ENCODE measurements at places on chromosomes 13 and 19. TPM values are rescaled to one million over a fixed set of nuclear protein-coding genes. Genes with fewer than 3 reads are reported as not detected.

SIGLEC12 gene
- not detected for total RNA-seq

DNA sequence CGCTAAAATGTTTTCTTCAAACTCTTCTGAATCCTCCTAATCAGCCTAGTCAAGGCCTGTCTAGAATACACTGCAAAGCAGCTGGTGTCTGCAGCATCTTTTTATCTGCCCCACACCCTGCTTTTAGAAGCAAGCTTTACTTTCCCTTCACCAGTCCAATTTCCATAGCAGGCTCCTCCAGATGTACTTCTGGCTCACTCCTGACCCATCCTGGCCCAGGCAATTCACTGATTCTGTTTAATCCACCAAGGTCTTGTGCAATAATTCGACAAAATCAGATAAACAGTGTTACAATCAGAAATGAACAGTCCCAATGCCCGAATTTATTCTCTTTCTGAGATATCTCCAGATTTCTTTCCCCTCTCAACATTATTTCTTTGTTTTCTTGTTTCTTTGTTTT, 415.2 kb upstream of the SGCG start:
- H3K27me3 ChIP-seq, result no peaks in the 10 kb centered on the region
- H3K27ac ChIP-seq, result no peak overlapping the region
- H3K36me3 ChIP-seq, result no peaks in the 10 kb centered on the region
- DNase-seq, result no peak
- H3K4me3 ChIP-seq, result no peak overlapping the region

GRCh38 chr13:48126944-48127830, 32.3 kb upstream of the MED4 start:
- DNase-seq, result peak; percentile 72
- H3K4me3 ChIP-seq, result no peak overlapping the region
- no peaks in the 10 kb centered on the region for H3K27me3 ChIP-seq
- H3K36me3 ChIP-seq, result no peaks in the 10 kb centered on the region
- H3K27ac ChIP-seq, result peak overlapping the region; percentile 73

PINLYP gene
- not detected for total RNA-seq

LILRA6 gene
- 1.1 TPM for total RNA-seq

GRCh38 chr19:35977446-35978222, 17.4 kb upstream of the SDHAF1 start:
- no peak overlapping the region for H3K4me3 ChIP-seq
- H3K4me1 ChIP-seq, result no peaks in the 10 kb centered on the region
- DNase-seq, result no peak
- no peak overlapping the region for H3K27ac ChIP-seq
- no peaks in the 10 kb centered on the region for H3K36me3 ChIP-seq

DNA sequence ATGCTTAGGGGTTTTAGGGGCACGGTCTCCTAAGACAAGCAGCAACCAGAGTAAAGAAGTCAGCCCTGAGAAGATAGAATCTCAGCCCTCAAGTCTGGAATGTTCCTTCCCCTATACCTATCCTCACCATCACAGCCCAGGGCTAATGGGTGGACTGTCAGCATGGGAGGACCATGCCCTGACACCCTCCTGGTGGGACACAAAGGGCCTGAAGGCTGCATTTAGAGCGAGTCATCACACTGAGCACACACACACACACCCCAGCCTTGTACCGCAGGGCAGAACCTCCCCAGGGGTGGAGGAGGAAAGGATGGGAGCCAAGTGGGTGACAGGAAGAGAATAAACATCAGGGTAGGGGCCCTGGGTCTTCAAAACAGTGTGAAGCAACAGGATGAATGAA, 174.8 kb upstream of the SERP2 start:
- no peaks in the 10 kb centered on the region for H3K36me3 ChIP-seq
- no peak overlapping the region for H3K4me3 ChIP-seq

CCDC70 gene
- not detected for total RNA-seq

RASGRP4 gene
- total RNA-seq, result 0.61 TPM

RFX2 gene
- total RNA-seq, result 10.5 TPM

VSTM2B gene
- not detected for total RNA-seq

DNA sequence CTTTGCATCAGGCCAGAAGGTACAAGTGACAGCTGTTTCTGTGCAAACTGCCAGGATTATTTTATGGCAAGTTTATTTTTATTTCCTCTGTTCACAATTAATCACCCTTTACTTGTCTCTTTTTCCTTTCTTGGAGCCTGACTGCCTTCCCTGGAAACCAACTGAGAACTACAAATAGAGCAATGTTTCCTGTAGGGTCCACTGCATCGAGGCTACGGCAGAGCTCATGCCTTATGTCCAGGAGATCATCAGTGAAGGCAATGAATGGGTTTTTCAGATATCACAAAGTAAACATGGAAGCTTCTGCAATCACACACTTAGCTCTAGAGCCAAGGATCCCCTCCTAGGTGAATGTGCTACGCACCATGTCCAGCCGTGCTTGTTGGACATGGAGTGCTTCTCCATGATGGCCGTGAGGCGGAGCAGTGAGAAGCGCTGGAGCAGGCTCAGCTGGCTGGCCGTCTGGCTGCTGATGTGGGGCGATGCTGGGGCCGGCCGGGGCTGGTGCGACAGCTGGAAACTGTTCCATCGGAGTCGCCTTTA, 110.9 kb downstream of the KL start:
- DNase-seq, result peak; percentile 67
- peak overlapping the region; percentile 82 for H3K27ac ChIP-seq
- H3K4me3 ChIP-seq, result peak overlapping the region; percentile 32
- no peaks in the 10 kb centered on the region for H3K36me3 ChIP-seq
- peaks cover 61% of the 10 kb centered on the region for H3K4me1 ChIP-seq

GRCh38 chr13:27905650-27906049, 14.2 kb upstream of the PDX1 start:
- no peak overlapping the region for H3K4me3 ChIP-seq
- no peaks in the 10 kb centered on the region for H3K36me3 ChIP-seq
- no peaks in the 10 kb centered on the region for H3K4me1 ChIP-seq
- DNase-seq, result no peak

GRCh38 chr19:47351548-47351947, 2.4 kb downstream of the DHX34 start:
- H3K4me1 ChIP-seq, result peaks cover 18% of the 10 kb centered on the region
- H3K36me3 ChIP-seq, result peaks cover 41% of the 10 kb centered on the region
- no peaks in the 10 kb centered on the region for H3K27me3 ChIP-seq

KASH5 gene
- total RNA-seq, result not detected

- no peaks in the 10 kb centered on the region for H3K27me3 ChIP-seq
Measured at GRCh38 chr13:46332772-46333171, 54.3 kb downstream of the RUBCNL start.

ERICH6B gene
- not detected for total RNA-seq

GRCh38 chr19:3125900-3126524, 9.8 kb upstream of the GNA15 start:
- H3K27me3 ChIP-seq, result no peaks in the 10 kb centered on the region
- H3K4me1 ChIP-seq, result no peaks in the 10 kb centered on the region
- peaks cover 9% of the 10 kb centered on the region for H3K36me3 ChIP-seq
- no peak overlapping the region for H3K4me3 ChIP-seq

ZNF554 gene
- total RNA-seq, result 5.3 TPM

- H3K36me3 ChIP-seq, result no peaks in the 10 kb centered on the region
- no peaks in the 10 kb centered on the region for H3K4me1 ChIP-seq
- H3K4me3 ChIP-seq, result no peak overlapping the region
- no peak overlapping the region for H3K27ac ChIP-seq
Measured at GRCh38 chr19:14156122-14156521, 19.7 kb upstream of the ASF1B start.

DNA sequence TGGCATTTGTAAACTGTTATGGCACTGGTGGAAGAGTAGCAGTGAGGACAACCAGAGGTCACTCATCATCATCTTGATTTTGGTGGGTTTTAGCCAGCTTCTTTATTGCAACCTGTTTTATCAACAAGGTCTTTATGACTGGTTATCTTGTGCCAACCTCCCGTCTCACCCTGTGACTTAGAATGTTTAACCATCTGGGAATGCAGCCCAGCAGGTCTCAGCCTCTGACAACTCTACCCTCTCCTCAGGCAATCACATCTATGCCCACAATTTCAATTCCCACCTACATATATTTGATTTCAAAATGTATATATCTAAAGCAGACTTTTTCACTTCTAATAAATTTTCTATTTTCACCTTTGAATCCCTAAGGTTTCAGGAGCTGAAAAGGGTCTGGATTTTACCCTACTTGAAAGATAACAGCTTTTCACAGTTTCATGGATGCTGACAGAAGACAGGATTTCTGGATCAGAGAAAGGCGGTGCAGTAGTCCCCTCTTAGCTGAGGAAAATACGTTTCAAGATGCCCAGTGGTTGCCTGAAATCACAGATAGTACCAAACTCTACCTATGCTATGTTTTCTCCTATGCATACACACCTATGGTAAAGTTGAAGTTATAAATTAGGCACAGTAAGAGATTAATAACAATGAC, 1171.8 kb downstream of the DIAPH3 start:
- no peak overlapping the region for H3K27ac ChIP-seq
- H3K4me1 ChIP-seq, result no peaks in the 10 kb centered on the region
- no peak overlapping the region for H3K4me3 ChIP-seq
- no peaks in the 10 kb centered on the region for H3K27me3 ChIP-seq

DNA sequence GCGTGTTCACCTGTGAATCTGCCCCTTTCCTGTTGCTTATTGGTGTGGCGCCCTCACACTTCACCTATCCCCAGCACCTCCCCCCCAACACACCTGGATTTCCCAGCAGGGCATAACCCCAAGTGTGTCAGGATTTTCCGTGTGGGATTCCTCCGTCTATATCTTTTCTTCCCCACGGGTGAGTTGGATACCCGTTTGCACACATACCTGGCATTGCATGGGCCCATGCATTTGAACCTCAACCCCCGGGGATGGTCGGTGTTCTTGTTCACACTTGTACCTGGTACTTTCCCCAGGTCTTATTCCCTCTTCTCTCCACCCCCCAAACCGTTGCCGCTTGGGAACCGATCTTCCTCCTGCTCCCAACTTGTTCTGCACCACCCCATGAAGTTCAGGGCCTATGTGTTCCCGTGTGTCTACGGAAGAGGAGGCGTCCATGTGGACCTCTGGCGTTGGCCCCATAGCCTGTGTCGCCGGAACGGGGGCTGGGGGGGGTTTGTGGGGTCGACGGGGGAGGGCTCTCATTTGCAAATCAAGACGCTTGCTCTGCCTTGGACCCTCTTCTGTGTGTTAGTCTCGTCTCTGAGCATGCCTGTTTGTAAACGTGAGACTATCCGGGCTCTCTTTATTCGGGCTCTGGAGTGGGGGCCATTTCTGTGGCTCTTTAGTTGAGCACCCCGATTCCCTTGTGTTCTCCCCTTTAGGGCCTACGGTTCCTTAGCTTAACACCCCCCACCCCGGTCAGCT, 1.7 kb downstream of the PRR12 start:
- H3K4me1 ChIP-seq, result peaks cover 14% of the 10 kb centered on the region
- no peaks in the 10 kb centered on the region for H3K27me3 ChIP-seq
- peak overlapping the region; percentile 62 for H3K4me3 ChIP-seq

APOC4 gene
- total RNA-seq, result not detected

GRCh38 chr19:42132030-42132628, at the start of gene POU2F2:
Gene POU2F2 (minus strand): TSS chr19:42132446. CDS start chr19:42132411, 35 bp downstream.
- H3K4me3 ChIP-seq, result peak within 1 kb of the TSS; percentile 43
- peaks cover 19% of the 10 kb centered on the region for H3K27me3 ChIP-seq
- H3K27ac ChIP-seq, result no peak within 1 kb of the TSS
- no peak for DNase-seq

GRCh38 chr13:32587811-32588170, 1.5 kb downstream of the PDS5B start:
- peak overlapping the region; percentile 76 for H3K4me3 ChIP-seq
- H3K36me3 ChIP-seq, result no peaks in the 10 kb centered on the region
- H3K27ac ChIP-seq, result peak overlapping the region; percentile 93

DNA sequence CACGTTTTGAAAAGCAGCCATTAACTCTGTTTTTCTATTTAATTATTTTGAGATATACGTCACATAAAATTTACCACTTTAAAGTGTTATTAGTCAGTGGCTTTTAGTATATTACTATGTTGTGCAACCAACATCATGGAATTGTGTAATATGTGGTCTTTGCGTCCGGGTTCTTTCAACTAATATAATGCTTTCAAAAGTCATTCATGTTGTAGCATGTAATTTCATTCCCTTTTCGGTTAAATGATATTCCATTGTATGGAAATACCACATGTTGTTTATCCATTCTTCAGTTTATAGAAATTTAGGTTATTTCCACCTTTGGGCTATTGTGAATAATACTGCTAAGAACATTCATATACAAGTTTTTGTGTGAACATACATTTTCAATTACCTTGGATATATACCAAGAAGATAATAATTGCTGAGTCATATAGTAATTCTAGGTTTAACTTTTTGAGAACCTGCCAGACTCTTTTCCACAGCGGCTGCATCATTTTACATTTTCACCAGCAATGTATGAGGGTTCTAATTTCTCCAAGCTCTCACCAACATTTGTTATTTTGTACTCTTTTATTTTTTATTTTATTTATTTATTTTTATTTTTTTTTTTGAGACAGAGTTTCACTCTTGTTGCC, 28.1 kb upstream of the CLDN10 start:
- no peak overlapping the region for H3K27ac ChIP-seq
- H3K36me3 ChIP-seq, result no peaks in the 10 kb centered on the region
- no peaks in the 10 kb centered on the region for H3K27me3 ChIP-seq

GRCh38 chr13:19862481-19863313, 752 bp downstream of the ZMYM5 start:
- peak; percentile 21 for DNase-seq
- H3K27me3 ChIP-seq, result no peaks in the 10 kb centered on the region
- H3K4me1 ChIP-seq, result peaks cover 17% of the 10 kb centered on the region
- peak overlapping the region; percentile 82 for H3K4me3 ChIP-seq
- no peaks in the 10 kb centered on the region for H3K36me3 ChIP-seq

NAT14 gene
- 0.97 TPM for total RNA-seq

DNA sequence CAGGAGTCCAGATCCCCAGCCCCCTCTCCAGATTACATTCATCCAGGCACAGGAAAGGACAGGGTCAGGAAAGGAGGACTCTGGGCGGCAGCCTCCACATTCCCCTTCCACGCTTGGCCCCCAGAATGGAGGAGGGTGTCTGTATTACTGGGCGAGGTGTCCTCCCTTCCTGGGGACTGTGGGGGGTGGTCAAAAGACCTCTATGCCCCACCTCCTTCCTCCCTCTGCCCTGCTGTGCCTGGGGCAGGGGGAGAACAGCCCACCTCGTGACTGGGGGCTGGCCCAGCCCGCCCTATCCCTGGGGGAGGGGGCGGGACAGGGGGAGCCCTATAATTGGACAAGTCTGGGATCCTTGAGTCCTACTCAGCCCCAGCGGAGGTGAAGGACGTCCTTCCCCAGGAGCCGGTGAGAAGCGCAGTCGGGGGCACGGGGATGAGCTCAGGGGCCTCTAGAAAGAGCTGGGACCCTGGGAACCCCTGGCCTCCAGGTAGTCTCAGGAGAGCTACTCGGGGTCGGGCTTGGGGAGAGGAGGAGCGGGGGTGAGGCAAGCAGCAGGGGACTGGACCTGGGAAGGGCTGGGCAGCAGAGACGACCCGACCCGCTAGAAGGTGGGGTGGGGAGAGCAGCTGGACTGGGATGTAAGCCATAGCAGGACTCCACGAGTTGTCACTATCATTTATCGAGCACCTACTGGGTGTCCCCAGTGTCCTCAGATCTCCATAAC, at the start of gene APOE:
Gene APOE, plus strand, starts transcription at position 360 of the 724 bp plus-strand sequence. CDS start 829 bp downstream, outside the sequence.
- no peak for DNase-seq
- H3K27me3 ChIP-seq, result peaks cover 34% of the 10 kb centered on the region
- no peaks in the 10 kb centered on the region for H3K4me1 ChIP-seq
- H3K36me3 ChIP-seq, result peaks cover 27% of the 10 kb centered on the region
- H3K27ac ChIP-seq, result no peak within 1 kb of the TSS
